ENCODE measurements at places on chromosomes 3 and 15. TPM values are rescaled to one million over a fixed set of nuclear protein-coding genes. Genes with fewer than 3 reads are reported as not detected.

The COLQ gene
- 7.6 TPM for total RNA-seq

The FAM107A gene
- 901 TPM for total RNA-seq

The IQCF5 gene
- not detected for total RNA-seq

DNA sequence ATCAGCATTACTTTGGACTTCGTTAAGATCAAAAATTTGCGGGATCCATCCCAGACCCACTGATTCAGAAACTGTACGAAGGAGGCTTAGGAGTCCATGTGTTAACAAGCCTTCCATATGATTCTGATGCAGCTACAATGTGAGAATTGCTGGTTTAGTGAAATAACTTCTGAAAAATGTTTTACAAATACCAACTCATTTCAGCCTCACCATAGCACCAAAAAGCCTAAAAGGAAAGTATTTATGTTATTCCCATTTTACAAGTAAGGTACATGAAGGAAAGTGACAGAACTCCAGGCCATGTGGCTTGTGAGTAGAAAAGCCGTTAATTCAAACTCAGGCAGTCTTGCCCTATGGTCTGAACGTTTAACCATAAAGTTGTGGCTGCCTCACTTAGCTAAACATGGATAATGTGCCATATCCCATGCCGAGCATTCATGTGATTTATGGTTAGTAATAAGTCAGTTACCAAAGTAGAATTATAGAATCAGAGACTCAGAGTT lies 1.5 kb upstream of the IGSF10 start:
- DNase-seq: no peak

GRCh38 chr15:98121957-98122356 lies 161.5 kb downstream of the ARRDC4 start:
- DNase-seq: no peak

GRCh38 chr15:74752531-74752930 lies 3.9 kb downstream of the CYP1A2 start:
- no peak for DNase-seq

GRCh38 chr15:55827204-55827603 lies 84.3 kb upstream of the PRTG start:
- no peak for DNase-seq

DNA sequence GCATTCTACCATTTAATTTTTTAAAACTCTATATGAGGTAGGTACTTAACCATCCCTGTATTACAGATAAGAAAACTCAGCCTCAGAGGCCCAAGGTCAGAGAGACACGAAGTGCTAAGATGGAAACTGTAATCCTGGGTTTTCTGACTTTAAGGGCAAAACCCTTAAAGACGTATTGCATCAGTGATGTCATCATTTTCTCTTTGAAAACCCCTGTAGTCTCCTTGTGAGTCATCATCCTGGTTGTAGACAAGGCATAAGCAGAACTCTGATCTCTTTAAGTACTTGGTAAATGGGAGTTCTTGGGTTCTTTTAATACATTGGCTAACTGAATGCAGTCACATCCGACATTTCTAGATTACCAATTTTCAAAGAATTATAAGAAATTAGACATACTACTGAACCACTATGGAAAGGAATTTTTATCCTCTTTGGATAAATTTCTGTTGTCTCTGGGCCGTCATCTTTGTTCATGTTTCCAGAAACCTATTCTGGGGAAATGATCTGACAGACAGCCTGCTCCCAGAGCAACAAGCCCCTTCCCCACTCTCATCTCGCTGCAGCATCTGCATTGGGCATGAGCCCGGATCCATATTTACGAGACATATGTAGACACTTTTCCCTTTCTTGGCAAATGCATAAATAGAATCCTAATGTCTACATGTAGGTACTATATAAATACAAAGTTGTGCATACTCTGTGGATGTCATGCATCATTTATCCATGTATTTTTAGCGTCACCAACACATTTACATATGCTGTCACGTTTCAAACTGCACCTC lies 48.7 kb upstream of the MDFIC2 start:
- DNase-seq: no peak
